ENCODE measurements at places on chromosomes 12 and 14.

DNA sequence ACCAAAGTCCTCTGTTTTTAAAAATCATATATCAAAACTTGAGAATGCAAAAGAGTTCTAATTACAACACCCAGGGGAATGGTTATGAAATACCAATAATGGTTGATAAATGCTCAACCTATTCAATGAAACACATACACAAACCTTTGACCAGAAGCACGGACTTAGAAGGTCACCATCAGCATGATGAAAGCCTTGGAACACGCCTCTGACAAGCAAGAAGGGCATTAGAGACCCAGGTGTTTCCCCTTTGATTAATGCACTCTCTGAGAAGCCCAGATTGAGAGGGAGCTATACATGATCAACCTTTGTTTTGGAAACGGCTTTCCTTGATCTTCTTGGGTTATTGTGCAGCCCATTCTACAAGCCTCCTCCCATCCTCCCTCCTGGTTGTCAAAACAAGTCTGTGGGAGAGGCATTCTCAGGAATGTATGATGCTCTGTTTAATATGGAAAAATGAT, 69.0 kb downstream of the ZFP36L1 start:
- no peak for DNase-seq

DNA sequence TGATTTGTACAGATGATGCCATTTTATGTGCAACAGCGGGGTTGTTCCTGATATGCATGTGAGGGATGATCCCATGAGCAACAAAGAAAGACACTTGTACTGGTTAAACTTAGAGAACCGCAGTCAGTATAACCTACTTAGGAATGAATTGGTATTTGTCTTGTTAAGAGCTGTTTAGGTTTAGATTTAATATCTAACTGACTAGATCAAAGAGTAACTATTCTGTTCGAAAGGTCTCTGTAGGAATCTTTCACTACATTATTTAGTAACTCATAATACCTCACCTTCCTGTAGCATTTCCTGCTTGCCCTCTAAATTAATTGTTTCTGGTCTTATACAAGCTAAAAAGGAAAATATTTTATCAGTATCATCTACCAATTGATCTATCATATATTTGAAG, 350.4 kb downstream of the TRHDE start:
- no peak for DNase-seq

- DNase-seq, result no peak
These were observed 12.8 kb upstream of the RILPL1 start for GRCh38 chr12:123546281-123546680.

- no peak for DNase-seq
These were observed 10.0 kb downstream of the UBE3B start for GRCh38 chr12:109487181-109488050.

DNA sequence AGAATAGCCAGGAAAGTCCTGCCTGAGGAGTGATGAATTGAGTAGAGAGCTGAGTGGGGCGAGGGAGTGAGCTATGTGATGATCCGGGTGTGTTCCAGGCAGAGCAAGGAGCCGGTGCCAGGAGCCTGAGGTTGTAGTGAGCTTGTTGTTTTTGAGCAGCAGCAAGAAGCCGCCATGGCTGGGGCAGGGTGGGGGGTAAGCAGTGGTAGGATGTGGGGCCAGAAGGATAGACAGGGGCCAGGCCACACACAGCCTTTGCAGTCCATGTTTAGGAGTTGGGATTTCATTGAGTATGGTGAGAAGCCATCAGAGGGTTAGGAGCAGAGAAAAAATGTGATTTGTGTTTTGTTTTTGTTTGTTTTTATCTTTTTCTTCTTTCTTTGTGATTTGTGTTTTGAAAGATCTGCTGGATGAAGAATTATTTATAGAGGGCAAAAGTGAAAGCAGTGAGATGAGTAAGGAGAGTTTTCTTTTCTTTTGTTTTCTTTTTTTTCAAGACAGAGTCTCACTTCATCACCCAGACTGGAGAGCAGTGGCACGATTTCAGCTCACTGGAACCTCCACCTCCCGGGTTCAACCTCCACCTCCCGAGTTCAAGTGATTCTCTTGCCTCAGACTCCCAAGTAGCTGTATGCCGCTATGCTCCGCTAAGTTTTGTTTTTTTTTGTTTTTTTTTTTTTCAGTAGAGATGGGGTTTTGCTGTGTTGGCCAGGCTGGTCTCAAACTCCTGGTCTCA, 92.3 kb upstream of the BCAT1 start:
- no peak for DNase-seq

- DNase-seq, result no peak
These were observed 759.0 kb downstream of the AACS start for GRCh38 chr12:125824276-125824675.

DNA sequence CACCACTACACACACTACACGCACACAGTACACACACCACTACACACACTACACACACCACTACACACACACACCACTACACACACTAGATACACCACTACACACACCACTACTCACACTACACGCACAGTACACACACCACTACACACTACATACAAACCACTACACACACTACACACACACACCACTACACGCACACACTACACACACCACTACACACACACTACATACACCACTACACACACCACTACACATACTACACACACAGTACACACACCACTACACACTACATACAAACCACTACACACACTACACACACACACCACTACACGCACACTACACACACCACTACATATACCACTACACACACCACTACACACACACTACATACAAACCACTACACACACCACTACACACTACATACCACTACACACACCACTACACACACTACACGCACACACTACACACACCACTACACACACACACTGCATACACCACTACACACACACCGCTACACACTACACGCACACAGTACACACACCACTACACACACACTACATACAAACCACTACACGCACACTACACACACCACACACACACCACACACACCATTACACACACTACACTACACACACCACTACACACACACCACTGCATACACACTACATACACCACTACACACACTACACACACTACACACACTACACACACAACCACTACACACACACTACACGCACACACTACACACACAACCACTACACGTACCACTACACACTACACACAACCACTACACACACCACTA, 11.7 kb downstream of the NOC4L start:
- DNase-seq, result no peak

DNA sequence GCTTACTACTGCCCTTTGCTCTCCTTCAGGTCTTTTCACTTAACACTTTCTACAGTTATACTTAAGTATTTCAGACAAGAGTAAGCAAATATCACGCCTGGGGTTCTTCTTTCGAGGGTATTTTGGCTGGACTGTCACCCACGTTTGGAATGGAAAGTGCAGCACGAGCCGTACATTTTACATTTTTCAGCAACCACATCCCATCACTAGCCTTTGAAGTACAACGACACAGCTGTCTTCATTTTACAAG, 349 bp upstream of the FAM177A1 start:
- DNase-seq, result no peak

- no peak for DNase-seq
These were observed 27.6 kb downstream of the SLC25A21 start for GRCh38 chr14:37144729-37145363.

- no peak for DNase-seq
These were observed 189.2 kb upstream of the MGAT4C start for GRCh38 chr12:86445356-86445755.

- peak; percentile 68 for DNase-seq
These were observed 86.2 kb upstream of the PPM1H start for GRCh38 chr12:63021116-63021515.

DNA sequence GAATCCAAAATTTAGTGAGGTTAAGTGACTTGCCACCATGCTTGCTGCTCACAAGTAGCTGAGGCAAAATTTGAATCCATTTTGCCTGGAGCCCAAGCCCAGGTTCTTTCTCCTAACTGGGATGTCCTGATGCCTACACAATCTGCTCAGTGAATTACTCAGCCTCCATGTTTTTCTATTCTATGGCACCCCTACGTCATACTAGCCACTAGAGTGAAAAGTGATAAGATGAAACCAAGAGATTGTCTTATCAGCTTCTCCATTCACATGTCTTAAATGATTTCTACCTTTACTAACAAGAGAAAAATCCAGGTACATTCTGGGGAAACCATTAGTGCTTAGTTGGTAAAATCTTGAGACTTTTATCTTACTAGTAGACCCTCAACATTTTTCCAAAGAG, 720.1 kb downstream of the DIO2 start:
- no peak for DNase-seq

DNA sequence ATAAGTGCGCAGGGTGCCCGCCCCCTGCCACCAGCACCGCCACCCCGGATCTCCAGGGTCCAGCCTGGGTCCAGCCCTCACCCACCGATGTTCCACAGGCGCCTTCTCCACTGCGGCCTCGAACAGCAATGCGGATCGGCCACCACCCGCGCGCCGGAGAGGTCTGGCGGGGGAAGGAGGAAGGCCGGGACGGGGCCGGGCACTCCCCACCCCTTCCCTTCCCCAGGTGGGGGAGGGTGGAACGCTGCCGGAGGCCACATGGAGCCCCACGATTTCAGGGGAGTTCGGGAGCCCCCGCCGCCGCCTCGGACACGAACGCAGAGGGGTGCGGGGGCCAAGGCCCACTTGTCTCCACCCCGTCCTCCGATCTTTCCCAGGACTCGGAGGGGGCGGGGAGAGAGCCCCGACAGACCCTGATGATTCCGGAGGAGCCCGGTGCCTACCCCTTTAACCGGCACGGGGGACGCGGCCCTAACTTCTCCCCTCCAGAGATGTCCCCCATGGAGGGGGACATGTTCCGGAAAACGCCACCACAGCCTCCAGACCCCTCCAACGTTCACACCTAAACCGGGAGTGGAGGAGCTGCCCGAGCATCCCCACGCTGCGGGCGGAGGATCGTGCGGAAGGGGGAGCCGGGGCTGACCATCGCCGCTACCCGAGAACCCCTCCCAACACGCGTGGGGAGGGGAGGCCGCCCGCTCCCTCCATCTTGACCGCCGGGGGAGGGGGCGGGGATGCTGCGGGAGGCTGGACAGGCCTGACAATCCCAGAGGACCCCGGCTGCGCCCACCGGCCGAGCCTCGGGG, 1.1 kb downstream of the ATXN2 start:
- DNase-seq, result peak; percentile 62

GRCh38 chr14:54310151-54310850, 86.5 kb upstream of the CDKN3 start:
- DNase-seq, result no peak
